DMS53 (cell line): ENCODE measurements at places on chromosomes 2 and 18.

DNA sequence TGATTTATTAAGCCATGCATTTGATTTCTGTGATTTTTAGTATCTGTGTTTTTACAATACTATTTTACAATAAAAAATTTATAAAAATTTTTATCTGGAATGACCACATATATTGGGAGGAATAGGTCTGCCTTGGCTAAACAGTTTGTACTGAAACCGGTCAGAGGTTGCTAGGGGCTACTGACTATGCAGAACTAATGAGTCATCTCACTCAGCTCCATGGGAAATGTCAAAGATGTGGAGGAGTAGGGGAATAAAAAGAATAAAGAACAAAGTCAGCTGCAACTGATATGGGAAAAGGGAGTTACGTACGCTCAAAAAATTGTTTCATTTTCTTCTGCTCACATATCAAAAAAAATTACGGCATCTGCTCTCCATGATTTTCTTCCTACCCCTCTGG is 8.6 kb upstream of the TMEM163 start:
- peak; percentile 9 for DNase-seq

DNA sequence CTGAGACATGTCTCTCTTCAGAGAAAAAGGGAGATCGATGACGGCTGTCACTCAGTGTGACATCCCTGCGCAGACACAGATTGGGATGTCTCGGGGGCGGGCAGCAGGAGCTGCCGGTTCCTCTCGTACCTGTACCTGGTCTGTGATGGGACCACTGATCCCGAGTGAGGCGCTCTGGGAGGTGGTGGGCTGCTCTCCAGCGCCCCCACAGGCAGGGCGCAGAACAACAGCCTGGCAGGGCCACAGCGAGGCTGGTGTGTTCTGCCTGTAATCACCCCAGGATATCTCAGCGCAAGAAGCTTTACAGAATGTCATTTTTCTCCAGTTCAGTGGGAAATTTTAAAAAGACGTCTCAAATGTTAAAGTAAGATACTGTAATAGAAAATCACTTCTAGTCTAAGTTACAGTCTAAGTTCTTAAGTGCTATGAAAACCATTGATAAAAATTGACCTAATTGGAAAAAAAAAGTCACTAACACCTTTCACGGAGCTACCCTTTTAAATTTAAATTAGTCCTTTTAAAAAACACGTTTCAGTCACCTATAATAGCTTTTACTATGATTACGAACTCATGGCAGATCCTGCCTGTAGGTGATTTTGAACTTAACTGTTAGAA is 189.8 kb downstream of the SNTG2 start:
- peak; percentile 23 for DNase-seq

DNA sequence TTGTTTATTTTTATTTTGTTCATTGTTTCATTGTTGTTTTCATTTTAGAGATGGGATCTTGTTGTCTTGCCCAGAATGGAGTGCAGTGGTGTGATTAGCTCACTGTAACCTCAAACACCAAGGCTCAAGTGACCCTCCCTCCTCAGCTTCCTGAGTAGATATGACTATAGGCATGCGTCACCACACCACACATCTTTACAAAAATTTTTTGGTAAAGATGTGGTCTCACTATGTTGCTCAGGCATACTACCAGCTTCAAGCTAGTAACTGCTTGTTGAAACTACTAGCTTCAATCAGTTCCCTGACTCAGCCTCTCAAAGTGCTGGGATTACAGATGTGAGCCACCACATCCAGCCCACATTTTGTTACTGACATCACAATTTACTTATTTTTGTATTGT is 14.8 kb downstream of the FAM237A start:
- no peak for DNase-seq

DNA sequence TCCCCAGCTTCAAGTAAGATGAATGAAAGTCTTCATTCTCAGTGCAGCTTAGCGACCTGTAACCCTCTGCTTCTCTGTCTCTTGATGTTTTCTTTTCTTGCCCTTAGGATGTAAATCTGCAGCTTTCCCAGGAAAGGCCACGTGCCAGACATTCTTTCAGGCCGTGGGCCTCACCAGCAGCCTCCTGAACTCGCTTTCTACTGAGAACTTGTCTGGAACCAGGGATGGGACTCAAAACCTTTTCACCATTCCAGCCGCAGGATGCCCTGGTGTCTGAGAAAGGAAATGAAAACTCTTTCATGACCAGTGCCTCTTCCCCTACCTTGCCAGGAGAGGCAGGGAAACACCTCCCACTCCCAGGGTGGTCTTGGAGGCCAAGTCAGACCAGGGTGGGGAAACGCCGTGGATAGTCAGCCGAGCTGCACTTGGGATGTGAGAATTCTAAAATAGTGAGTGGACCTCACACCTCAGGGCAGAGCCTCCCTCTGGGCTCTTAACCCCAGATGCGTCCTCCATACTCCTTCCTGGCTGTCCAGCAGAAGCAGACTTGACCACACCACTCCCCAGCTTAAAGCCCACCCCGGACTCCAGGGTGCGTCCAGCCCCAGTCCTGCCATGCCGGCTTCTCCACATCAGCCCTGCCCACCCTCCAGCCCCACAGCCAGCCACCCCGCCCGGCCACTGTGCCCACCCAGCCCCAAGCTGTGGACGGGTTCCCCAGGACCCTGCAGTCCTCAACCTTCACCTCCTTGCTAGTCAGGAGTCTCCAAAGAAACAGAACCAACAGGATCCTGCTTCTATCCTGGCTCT is 115.5 kb downstream of the TWIST2 start:
- DNase-seq = no peak

DNA sequence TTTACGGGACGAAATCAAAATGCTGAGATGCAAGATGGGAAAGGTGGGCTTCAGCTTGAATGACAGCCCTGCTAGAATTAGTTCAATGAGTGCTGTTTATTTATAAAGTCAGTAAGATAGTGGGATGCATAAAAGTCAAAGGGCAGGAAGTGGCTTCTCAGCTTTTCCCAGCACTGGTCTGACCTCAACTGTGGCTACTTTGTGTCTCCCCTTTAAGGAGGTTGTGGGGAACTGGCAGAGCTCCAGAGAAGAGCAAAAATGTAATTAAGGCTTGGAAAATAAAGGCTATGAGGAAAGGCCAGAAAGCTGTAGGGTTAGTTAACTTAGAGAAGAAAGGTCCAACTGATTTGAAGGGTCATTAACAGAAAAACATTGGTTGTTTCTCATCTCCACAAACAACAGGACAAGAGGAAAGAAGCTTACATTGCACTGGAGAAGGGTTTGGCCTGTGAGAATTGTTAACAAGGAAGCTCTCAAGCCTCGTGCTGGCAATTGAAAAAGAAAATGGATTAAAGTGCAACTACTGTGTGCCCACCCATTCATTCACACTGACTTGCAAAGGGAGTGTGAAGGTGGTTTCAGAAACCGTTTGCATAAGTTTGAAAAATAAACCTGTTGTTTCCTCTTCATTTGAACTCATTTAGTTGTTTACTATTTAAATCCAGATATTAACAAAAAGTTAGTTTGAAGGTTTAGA is 68.8 kb upstream of the CD28 start:
- DNase-seq = no peak

GRCh38 chr2:24491542-24492420 is 727 bp downstream of the NCOA1 start:
- DNase-seq = peak; percentile 75

DNA sequence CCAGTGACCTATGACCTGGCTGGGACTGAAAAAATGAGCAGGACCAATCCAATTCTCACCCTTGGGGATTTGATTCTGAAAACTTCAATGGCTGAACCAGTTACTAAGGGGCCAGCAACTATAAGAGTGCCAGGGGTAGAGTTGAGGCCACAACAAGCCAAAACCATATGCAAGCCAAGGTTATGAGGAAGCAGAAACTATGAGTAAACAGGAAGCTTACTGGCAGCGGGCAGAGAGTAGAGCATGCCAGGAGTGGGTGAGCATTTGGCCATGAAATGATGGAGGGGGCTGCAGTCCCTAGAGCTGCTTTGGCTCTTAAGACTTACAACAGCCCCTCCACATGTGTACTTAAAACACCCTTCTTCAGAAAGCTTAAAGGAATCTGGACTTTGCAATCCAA is 82.4 kb downstream of the RBMS1 start:
- DNase-seq = peak; percentile 20

DNA sequence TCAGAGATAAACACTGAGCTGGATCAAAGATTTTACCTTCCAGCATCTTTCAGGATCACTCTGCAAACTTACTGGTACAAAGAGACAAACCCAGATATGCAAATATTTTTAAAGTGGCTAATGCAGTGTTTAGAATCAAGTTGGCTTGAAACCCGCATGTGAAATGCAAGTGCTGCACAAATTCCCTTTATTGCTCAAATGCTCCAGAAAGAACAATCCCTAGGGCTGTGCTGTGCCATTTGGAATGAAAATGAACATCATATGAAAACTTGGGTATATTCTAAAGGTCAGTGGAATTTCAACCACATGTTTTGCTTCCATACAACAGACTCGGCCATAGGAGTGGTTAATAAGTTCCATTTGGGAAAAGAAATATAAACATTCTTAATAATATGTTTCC is 139.1 kb downstream of the VWC2L start:
- DNase-seq = no peak

- DNase-seq = no peak
Measured at GRCh38 chr2:9360701-9361100, 62.6 kb downstream of the ITGB1BP1 start.

GRCh38 chr18:54149078-54149697 is 75.3 kb downstream of the MBD2 start:
- DNase-seq = peak; percentile 41

- DNase-seq = no peak
Measured at GRCh38 chr2:134269972-134270735, 16.3 kb downstream of the MGAT5 start.

- peak; percentile 81 for DNase-seq
Measured at GRCh38 chr2:102753563-102754159, 8.2 kb upstream of the TMEM182 start.

- DNase-seq = no peak
Measured at GRCh38 chr2:228771774-228772173, 499.3 kb downstream of the PID1 start.

- peak; percentile 71 for DNase-seq
Measured at GRCh38 chr2:43075054-43075593, 151.3 kb downstream of the ZFP36L2 start.

- peak; percentile 79 for DNase-seq
Measured at GRCh38 chr2:46298522-46299353, 1.5 kb downstream of the EPAS1 start.

GRCh38 chr2:98818164-98818563 is 87.2 kb upstream of the MGAT4A start:
- no peak for DNase-seq

DNA sequence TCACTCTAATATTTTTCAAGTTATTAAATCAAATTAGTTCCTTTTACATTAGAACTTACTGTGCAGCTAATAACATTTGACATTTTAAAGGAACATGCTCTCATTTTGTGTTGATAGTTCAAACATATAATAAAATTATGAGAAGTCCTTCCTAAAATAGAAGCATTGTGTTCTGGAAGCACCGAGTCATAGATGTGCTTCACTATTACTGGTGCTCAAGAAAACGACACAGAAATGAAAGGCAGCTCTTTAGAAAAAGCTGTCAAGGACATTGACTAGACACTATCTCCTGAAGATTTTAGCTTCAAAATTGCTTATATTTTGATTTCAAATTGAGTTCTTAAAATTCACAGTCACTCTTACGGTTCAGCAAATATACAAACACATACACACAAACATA is 338.3 kb downstream of the NBAS start:
- DNase-seq = no peak

- no peak for DNase-seq
Measured at GRCh38 chr18:42176599-42176998, 221.6 kb downstream of the PIK3C3 start.

GRCh38 chr2:70922235-70923234 is 13.2 kb upstream of the ATP6V1B1 start:
- peak; percentile 88 for DNase-seq

DNA sequence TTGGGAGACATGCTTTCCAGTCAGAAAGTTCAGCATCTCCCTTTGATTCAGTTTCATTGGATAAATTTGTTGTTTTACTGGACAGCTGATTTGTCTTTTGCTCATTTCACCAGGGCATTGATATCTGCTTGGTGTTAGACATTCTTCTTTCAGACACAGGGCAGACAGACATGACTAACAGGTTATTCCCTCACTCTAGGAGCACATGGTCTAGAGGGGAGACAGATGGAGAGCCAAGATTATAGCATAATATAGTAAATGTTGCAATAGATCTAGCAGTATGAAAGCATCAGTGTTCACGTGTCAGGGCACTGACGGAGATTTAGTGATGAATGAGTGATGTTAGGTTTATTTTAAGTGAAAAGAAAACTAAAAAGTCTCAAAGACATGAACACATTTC is 187.0 kb upstream of the CYRIA start:
- DNase-seq = no peak

DNA sequence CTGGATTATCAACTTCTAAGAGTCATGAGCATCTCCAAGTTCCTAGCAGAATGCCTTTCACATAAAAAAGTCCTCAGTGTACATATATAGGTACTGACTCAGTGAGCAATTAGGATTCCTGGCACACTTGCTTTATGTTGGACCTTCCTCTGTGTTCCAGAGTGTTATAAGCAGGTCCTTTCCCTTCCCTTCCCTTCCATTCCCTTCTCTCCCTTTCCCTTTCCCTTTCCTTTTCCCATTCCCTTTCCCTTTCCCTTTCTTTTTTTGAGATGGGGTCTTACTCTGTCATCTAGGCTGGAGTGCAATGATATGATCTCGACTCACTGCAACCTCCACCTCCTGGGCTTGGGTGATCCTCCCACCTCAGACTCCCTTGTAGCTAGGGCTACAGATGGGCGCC is 48.7 kb downstream of the SCN3A start:
- DNase-seq = no peak

GRCh38 chr2:127753374-127753773 is 52.1 kb downstream of the SFT2D3 start:
- no peak for DNase-seq

GRCh38 chr18:77300579-77300978 is 50.9 kb downstream of the GALR1 start:
- no peak for DNase-seq

DNA sequence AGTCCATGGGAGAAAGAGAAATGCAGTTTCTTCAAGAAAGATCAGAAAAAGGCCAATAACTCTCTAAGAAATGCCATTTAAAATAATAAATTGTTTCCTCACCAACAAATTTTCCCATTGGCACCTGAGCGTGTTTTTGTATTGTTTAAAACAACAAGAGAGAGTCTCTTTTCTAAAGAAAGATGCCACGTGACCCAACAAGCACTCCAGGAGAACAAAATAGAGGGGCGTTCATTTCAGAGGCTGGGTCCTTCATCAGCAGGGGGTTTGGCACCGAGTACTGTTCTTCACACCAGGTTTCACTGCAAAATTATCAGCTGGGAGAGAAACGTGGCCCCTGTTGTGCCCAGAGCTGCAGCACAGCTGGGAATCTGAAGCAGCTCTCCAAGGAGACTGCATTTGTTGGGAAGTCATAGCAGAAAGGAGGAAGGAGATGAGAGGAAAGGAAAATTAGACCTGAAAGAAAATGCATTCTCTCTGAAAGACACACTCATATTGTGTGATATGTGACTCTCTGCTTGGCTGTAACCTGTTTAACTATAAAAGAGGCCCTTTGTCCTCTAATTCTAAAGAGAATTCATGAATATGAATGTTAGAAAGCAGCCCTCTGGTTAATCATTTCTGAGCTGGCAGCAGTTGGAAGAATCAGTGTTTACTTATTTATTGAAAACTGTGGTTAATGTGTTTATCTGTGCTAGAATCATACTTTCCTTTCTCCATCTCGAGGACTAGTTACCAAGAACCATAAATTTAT is 205.3 kb upstream of the CDH20 start:
- DNase-seq = peak; percentile 43
